ENCODE measurements at places on chromosomes 13 and 19. TPM values are rescaled to one million over a fixed set of nuclear protein-coding genes. Genes with fewer than 3 reads are reported as not detected.

DNA sequence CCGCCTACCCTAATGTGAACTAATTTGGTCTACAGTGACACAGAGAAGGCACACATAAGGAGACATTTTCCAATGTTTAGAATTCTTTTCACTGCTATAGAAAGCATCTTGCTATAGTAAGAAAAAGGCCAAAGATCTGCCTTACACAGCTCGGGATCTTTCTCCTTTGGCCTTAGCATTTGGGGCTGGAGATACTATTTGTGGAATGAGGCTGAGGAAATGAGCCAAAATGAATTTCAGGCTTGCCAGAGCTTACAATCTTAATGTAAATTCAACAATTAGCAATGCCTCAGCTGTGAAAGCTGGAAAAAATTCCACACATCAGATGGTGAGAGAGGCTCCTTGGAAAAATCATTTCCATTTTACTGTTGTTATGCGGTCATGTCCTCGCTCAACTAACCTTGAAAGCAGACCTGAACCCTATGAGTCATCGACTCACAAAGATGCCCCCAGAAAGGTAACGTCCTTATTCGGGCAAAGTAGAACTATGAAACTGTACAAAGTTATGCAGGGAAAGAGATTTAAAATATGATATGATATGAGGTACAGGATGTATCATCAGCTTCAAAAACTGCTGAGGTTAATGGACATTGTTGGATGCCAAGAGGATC is 324.5 kb upstream of the NBEA start:
- DNase-seq, result no peak
- H3K4me3 ChIP-seq, result no peak overlapping the region

The TYROBP gene
- 525 TPM for total RNA-seq

DNA sequence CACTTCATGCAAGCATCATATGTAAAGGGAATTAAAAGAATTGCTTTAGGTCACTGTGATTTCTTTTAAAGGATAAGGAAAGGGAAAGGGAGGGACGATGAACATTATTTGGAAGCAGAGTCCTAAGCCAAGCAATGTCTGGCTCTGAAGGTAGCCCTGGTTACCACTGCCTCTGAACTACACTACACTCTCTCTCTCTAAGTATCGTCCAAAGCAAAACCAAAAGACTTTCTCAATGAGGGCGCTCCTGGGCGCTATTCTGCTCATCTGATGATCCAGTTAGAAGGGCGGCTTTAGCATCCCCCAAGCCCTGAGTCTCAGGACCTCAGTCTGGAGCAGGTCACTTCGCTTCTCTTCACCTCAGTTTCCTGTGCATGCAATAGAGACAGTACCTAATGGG is 26.2 kb downstream of the FOXO1 start:
- DNase-seq, result no peak
- no peak overlapping the region for H3K4me3 ChIP-seq
- peaks cover 43% of the 10 kb centered on the region for H3K4me1 ChIP-seq
- H3K27me3 ChIP-seq, result no peaks in the 10 kb centered on the region
- no peak overlapping the region for H3K27ac ChIP-seq

DNA sequence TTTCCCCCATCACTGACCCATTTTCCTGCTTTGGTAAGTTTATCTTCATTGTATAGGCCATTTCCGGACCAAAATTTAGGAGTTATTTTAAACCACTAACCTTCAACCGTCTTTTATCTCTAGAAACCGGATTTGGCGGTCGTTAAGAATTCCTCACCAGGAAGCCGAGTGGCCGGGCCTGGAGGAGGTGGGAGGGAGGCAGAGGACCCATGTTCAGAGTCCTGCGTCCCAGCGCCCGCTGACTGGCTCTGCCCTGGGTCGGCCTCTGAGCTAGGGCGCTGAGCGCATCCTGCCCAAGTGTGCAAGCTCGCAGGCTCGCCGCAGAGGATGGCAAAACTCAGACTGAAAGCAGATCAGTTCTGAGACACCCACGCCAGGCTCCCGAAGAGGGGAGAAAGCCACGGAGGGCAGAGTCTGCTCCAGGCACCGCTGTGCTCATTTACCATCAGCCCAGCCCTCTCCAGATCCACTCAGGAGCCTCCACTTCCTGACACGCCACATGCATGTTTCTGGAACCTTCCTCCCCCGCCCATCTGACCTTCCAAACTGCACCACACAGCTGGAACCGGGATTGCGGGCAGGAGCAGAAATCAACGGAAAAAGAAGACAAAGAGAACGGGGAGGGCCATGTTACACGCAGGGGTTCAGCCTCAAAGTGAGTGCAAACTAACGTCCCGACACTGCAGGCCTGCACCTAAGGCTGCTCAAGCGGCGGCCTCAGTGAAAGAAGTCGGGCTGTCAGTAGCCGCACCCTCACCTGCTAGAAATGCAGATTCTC is 8.3 kb downstream of the COL4A1 start:
- DNase-seq, result peak; percentile 58
- H3K27me3 ChIP-seq, result no peaks in the 10 kb centered on the region
- no peak overlapping the region for H3K4me3 ChIP-seq
- no peaks in the 10 kb centered on the region for H3K36me3 ChIP-seq

GRCh38 chr13:95039415-95039814 is 261.8 kb downstream of the ABCC4 start:
- DNase-seq, result no peak
- H3K4me1 ChIP-seq, result no peaks in the 10 kb centered on the region
- H3K27me3 ChIP-seq, result no peaks in the 10 kb centered on the region
- no peak overlapping the region for H3K27ac ChIP-seq

GRCh38 chr13:18947376-18947977 is 234.1 kb downstream of the TUBA3C start:
- H3K27me3 ChIP-seq, result no peaks in the 10 kb centered on the region
- H3K27ac ChIP-seq, result no peak overlapping the region
- H3K4me3 ChIP-seq, result no peak overlapping the region
- no peaks in the 10 kb centered on the region for H3K36me3 ChIP-seq

DNA sequence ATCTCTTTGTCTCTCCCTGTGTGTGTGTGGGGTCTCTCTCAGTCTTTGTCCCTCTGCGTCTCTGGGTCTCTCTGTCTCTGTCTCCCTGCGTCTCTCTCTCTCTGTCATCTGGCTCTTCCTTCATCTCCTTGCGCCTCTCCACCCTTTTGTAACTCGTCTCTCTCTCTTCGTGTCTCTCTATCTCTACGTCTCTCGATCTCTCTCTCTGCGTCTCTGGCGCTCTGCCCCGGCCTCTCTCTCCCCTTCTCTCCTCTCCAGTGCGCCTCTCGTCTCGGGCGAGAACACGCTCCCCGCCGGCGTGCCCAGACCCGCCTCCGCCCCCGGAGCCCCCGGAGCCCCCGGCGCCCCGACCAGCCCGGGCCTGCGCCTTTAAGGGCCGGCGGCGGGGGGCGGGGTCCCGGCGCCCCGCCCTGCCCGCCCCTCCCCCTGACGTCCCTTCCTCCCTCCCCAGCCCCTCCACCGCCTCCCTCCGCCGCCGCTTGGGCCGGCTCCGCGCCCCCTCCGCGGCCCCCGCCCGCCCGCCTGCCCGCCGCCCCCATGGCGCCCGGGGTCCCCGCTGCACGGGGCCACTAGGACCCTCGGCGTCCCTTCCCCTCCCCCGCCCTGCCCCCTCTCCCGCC is at the start of gene MARK4:
Gene MARK4, plus strand, starts transcription at position 440 of the 620 bp plus-strand sequence. CDS start 318 bp downstream, outside the sequence.
- no peaks in the 10 kb centered on the region for H3K27me3 ChIP-seq
- H3K27ac ChIP-seq, result peak within 1 kb of the TSS; percentile 78
- peak; percentile 37 for DNase-seq
- peak within 1 kb of the TSS; percentile 92 for H3K4me3 ChIP-seq
- no peaks in the 10 kb centered on the region for H3K36me3 ChIP-seq

DNA sequence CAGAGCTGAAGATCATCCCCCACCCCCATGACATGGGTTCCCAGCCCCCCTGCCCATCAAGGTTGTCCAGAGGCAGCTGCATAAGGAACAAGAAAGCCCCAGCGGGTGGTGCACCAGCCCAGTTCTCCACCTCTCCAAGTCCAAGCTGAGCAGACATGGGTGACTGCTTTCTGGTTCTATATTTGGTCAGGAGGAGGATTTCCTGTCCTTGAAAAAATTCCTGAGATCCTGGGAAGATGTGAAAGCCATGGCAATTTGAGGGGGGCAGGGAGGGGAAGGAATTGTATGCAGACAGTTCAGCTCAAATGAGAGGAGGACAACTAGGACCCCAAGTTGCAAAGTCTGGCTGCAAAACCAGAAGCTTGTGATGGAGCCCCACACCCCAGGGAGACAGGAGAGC is 55.4 kb upstream of the ADGRE5 start:
- H3K36me3 ChIP-seq, result no peaks in the 10 kb centered on the region
- H3K27ac ChIP-seq, result no peak overlapping the region
- no peak for DNase-seq
- no peaks in the 10 kb centered on the region for H3K27me3 ChIP-seq
- no peaks in the 10 kb centered on the region for H3K4me1 ChIP-seq

DNA sequence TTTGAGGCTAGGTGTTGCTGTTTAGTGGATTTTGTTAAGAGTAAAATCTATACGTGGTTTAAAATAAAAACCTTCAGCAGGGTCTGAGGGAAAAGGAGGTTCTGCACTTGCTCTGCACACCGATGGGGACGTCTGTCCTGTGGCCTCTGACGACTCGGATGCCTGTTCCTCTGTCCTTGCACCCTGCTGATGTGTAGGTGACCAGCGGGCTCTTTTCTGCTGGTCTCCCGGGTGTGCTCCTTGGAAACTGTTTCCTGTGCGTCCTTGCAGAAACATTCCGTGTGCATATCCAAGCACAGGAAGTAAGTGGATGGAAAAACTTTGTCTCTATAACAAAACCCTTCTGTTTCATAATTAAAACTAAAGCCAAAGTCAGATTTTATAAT is 3.8 kb downstream of the ATP4B start:
- H3K27me3 ChIP-seq, result no peaks in the 10 kb centered on the region
- no peaks in the 10 kb centered on the region for H3K36me3 ChIP-seq
- no peak overlapping the region for H3K4me3 ChIP-seq

DNA sequence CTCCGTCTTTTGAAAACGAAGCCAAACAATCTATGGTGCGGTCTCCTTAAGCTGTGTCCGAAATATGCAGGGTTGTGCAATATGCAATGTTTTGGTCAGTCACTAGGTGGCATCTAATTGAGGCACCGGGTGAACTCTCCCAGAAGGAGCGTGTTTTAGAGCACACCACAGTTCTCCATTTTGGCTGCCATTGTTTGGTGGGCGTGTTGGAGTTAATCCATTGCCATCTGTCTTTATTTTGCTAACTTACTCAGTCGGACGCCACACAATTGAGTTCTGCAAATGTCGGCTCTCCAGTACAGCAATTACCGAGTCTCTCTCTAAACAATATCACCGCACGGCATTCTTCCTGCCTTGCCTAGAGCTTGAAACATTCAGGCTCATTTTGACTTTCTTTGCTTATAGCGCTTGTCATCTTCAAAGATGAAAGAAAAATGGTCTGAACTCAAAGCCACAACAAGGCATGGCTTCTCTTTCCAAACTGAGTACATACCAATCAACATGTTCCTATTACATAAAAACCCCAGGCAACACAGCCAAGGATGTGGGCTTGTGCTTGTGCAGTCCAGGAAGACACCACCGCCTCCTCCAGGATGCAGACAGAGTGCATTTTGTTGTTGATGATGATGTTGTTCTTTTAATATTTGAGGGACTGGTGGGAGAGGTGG is 182.0 kb upstream of the SERP2 start:
- no peak overlapping the region for H3K4me3 ChIP-seq
- H3K36me3 ChIP-seq, result no peaks in the 10 kb centered on the region
- peak overlapping the region; percentile 35 for H3K27ac ChIP-seq
- H3K27me3 ChIP-seq, result no peaks in the 10 kb centered on the region
- DNase-seq, result no peak
- H3K4me1 ChIP-seq, result no peaks in the 10 kb centered on the region
